ENCODE measurements at places on chromosomes 2 and 18.

- no peak for DNase-seq
- H3K4me3 ChIP-seq: no peak overlapping the region
- no peaks in the 10 kb centered on the region for H3K36me3 ChIP-seq
- H3K4me1 ChIP-seq: peaks cover 33% of the 10 kb centered on the region
Observed at GRCh38 chr2:84882775-84883550, 2.1 kb upstream of the TRABD2A start.

- no peaks in the 10 kb centered on the region for H3K27me3 ChIP-seq
- no peak for DNase-seq
- H3K4me1 ChIP-seq: no peaks in the 10 kb centered on the region
- H3K27ac ChIP-seq: no peak overlapping the region
- no peaks in the 10 kb centered on the region for H3K36me3 ChIP-seq
Observed at GRCh38 chr18:12397254-12397653, 10.5 kb upstream of the PRELID3A start.

GRCh38 chr2:47129191-47129706 is 25.9 kb downstream of the STPG4 start:
- H3K27ac ChIP-seq: no peak overlapping the region
- no peak for DNase-seq
- H3K4me3 ChIP-seq: no peak overlapping the region
- H3K36me3 ChIP-seq: no peaks in the 10 kb centered on the region

- H3K27ac ChIP-seq: no peak overlapping the region
- H3K27me3 ChIP-seq: peaks cover 19% of the 10 kb centered on the region
- H3K4me3 ChIP-seq: no peak overlapping the region
- no peaks in the 10 kb centered on the region for H3K4me1 ChIP-seq
Observed at GRCh38 chr18:50578030-50578429, 18.1 kb downstream of the MAPK4 start.

DNA sequence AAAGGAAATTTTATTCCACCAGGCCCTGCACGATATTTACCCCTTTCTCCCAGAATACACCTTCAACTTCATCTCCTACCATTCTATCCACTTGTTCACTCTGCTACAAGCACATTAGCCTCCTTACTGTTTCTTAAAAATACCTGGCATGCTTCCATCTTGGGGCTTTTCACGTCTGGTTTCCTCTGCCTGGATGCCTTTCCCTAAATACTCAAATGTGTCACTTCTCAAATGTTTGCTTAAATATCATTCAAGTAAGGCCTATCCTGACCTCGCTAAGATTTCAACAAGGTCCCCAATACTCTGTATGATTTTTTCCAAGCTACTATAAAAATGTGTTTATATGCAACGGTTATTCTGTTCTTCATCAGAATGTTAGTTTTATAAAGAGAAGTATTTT is 433.0 kb upstream of the CHAC2 start:
- H3K27ac ChIP-seq: no peak overlapping the region
- no peaks in the 10 kb centered on the region for H3K4me1 ChIP-seq
- no peak for DNase-seq
- H3K36me3 ChIP-seq: no peaks in the 10 kb centered on the region
- no peaks in the 10 kb centered on the region for H3K27me3 ChIP-seq

- DNase-seq: no peak
- H3K4me1 ChIP-seq: peaks cover 9% of the 10 kb centered on the region
- H3K27me3 ChIP-seq: no peaks in the 10 kb centered on the region
- H3K4me3 ChIP-seq: no peak overlapping the region
- no peak overlapping the region for H3K27ac ChIP-seq
Observed at GRCh38 chr18:58319719-58320118, 275.7 kb downstream of the NEDD4L start.

- H3K27me3 ChIP-seq: no peaks in the 10 kb centered on the region
- H3K4me1 ChIP-seq: no peaks in the 10 kb centered on the region
- H3K27ac ChIP-seq: no peak overlapping the region
- H3K4me3 ChIP-seq: no peak overlapping the region
- H3K36me3 ChIP-seq: no peaks in the 10 kb centered on the region
Observed at GRCh38 chr2:177180269-177181000, 32.2 kb upstream of the HNRNPA3 start.

GRCh38 chr2:161173541-161174194 is 13.4 kb downstream of the TANK start:
- H3K4me1 ChIP-seq: peaks cover 34% of the 10 kb centered on the region
- H3K4me3 ChIP-seq: no peak overlapping the region
- no peak overlapping the region for H3K27ac ChIP-seq
- DNase-seq: no peak
- H3K27me3 ChIP-seq: no peaks in the 10 kb centered on the region

- peak overlapping the region; percentile 51 for H3K27ac ChIP-seq
- H3K4me1 ChIP-seq: peaks cover 6% of the 10 kb centered on the region
Observed at GRCh38 chr2:197209742-197210408, 100.7 kb downstream of the ANKRD44 start.

- H3K36me3 ChIP-seq: no peaks in the 10 kb centered on the region
- no peak for DNase-seq
- H3K4me1 ChIP-seq: no peaks in the 10 kb centered on the region
- H3K4me3 ChIP-seq: no peak overlapping the region
- H3K27ac ChIP-seq: no peak overlapping the region
- H3K27me3 ChIP-seq: no peaks in the 10 kb centered on the region
Observed at GRCh38 chr18:25256439-25256838, 95.5 kb downstream of the ZNF521 start.

DNA sequence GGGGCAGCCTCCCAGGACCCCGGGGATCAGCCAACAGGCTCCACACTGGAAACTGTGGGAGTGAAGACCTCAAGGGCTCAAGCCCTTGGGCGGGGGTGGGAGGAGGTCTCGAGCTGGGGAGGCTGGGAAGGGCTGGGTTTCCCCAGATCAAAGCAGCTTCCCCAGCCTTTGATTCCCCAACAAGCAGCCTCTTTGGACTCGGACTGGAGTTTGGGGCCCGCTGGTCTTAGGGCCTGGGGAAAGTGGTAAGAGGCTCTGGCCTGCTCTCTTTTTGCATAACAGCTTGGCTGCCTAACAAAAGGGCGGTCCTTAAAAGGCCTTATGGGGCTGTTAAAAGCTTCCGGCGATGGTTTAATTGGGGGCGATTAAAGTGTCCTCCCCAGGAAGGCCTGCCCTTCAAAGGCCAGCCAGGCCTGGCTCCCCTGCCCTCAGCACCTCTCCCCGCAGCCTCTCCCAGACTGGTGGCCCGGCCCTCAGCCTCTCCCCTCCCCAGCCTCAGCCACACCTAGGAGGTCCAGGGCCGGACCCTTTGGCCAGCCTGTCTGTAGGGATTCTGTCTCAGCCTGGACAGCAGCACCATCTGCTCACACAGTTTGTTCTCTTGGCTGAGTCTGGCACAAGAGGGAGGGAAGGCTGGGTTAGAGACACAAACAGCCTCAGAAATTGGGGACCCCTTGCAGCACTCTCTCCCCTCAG is 39.6 kb downstream of the ZFP36L2 start:
- DNase-seq: no peak
- H3K27me3 ChIP-seq: no peaks in the 10 kb centered on the region
- no peaks in the 10 kb centered on the region for H3K36me3 ChIP-seq

DNA sequence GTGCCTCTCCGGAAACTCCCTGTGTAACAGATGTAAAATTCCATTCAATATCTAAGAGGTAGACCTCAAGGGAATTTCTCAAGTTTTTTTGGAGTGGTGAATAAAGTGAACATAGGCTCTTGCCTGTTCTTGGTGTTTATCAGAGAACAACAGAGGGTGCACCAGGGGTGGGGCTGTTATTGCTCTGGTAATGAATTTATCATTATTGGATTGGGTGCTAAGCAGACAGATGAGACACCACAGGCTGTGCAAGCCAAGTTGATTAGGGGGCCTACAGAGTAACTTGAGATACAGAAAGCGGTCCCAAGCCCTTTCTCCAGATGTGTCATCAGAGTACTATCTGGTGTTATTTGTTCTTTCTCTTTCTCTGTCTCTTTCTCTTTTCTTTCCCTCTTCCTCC is 286.3 kb downstream of the OSR1 start:
- no peak overlapping the region for H3K27ac ChIP-seq
- no peaks in the 10 kb centered on the region for H3K36me3 ChIP-seq
- H3K4me1 ChIP-seq: peaks cover 9% of the 10 kb centered on the region
- H3K27me3 ChIP-seq: no peaks in the 10 kb centered on the region
- DNase-seq: no peak

GRCh38 chr2:71100195-71100964 is 29.6 kb downstream of the MCEE start:
- H3K27me3 ChIP-seq: no peaks in the 10 kb centered on the region
- no peaks in the 10 kb centered on the region for H3K36me3 ChIP-seq
- peak overlapping the region; percentile 80 for H3K27ac ChIP-seq
- no peak overlapping the region for H3K4me3 ChIP-seq

DNA sequence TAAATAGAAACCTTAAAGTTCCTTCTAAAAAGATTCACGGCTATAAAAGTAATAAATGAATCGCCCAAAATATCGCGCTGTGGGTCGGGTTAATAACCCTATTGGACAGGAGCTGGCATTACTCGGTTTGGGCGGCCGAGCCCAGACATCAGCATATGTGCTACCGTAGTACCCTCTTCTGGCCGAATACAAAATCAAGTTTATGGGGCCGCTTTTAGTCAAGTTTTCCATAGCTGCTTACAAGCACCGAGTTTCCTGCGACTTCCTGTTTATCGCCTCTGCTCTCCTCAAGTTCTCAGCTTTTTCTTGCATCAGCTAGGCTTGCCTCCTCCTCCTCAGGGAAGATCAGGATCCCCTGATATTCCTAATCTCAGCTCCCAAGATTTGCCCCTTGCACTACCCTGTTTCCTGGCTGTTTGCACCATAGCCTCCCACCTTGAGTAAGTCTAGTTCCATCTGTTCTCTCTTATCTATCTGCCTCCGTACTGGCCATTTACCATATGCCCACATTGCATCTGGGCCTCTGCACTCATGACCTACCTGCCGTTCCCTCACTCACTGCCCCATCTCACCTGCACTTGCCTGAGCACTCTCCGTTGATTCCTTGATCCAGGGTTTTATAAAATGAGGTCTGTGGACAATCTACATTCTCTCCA is 56.1 kb downstream of the SLC35F5 start:
- H3K4me3 ChIP-seq: no peak overlapping the region
- H3K36me3 ChIP-seq: no peaks in the 10 kb centered on the region
- no peak overlapping the region for H3K27ac ChIP-seq
- no peaks in the 10 kb centered on the region for H3K4me1 ChIP-seq
- H3K27me3 ChIP-seq: no peaks in the 10 kb centered on the region
- DNase-seq: no peak
